Astrocyte of the spinal cord (primary cell): ENCODE measurements at places on chromosomes 12 and 14.

DNA sequence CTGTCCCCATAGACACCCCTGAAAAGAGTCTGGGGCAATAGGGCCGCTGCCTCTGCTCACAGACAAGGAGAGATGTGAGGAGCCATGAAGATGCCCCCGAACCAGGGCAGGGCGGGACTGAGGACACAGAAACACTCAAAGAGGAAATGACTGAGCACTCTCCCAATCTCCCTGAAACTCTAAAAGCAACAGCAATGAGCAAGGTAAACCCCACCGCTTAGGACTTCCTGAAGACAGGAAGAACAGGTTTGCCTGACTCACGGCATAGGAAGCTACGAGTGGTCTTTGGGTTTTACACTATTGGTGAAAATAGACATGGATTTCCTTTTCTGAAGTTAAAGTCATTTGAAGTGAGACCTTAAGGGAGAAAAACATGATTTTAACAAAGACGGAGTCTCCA, 32.5 kb downstream of the STX2 start:
- no peak for DNase-seq

DNA sequence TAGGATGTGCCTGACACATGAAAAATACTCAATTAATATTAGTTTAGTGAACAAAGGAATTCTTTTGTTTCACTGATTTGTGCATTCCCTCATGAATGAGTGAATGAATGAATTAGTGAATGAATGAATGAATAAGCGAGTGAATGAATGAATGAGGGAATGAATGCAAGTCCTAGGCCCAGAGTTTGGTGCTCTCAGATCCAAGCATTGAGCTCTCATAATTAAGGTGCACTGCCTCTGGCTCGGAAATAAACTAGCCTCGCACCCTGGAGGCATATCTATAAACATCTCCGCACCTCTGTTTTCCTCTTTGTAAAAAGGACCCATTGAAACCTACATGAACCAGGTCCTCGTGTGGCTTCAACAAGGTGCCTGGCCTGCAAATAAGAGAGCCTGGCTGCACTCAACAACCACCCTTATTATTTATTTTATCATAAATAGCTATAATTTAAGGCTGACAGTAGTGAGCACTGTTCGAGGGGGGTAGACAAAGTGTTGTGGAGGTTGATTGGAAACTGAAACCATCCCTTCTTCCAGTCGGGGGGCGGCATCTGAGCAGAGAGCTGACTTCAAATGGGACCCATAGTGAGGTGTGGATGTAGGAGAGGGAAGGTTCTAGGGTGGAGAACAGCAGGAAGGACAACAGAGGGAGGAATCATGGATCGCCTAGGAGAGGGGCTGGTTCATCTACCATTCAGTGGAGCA, 316.8 kb downstream of the BCL11B start:
- DNase-seq: no peak

- peak; percentile 40 for DNase-seq
Measured at GRCh38 chr14:77141214-77142004, at the start of gene ZDHHC22. Gene ZDHHC22, minus strand, starts transcription at chr14:77141791. Its CDS starts 2,053 bp downstream, at chr14:77139738.

DNA sequence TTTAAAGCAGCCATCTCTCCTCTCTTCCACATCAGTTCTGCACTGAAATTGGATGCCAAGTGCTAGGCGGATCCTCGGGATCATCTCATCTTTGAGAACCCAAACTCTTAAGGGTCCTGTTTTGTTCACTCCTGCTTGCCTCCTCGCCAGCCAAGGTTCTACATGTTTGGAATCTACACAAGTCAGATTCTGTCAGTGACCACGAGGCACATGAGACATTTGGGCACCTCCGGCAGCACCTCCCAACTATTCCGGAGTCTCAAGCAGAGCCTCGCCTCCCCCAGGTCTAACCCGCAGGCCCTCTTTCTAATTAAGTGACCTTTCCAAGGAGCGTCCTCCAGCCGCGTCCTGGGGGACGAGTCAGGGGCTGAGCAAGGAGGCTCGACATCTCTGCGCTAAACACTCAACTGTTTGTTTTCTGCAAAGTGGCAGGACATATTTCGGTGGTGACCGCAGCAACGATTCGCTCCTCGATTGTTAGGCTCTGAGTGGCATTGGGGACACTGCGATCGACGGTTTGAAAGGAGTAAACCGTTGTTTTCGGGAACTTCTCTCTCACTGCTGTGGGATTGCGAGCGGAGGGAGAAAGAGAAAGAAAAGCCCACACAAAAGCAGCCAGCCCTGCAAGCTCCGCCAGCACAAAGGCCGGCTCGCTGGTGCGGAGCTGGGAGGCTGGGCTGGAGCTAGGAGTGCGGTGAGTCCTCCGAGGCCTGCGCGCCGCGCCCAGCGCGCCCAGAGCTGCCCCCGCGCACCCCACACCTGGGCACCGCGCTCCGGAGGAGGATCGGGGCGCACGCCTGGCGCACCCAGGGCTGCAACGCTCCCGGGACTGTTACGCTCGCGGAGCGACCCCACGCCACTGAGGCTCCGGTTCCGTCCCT, 640 bp downstream of the ARMH4 start:
- DNase-seq: peak; percentile 42

DNA sequence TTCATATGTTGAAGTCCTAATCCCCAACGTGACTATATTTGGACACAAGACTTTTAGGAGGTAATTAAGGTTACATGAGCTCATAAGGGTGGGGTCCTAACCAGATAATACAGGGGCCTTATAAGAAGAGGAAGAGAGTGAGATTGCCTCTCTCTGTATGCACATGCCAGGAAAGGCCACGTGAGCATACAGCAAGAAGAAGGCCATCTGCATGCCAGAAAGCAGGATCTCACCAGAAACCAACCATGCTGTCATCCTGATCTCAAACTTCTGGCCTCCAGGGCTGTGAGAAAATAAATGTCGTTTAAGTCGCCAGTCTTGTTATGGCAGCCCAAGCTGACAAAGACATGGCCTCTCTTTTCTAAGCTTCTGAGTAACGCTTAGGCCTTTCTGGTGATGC, 69.0 kb upstream of the GPHB5 start:
- no peak for DNase-seq

DNA sequence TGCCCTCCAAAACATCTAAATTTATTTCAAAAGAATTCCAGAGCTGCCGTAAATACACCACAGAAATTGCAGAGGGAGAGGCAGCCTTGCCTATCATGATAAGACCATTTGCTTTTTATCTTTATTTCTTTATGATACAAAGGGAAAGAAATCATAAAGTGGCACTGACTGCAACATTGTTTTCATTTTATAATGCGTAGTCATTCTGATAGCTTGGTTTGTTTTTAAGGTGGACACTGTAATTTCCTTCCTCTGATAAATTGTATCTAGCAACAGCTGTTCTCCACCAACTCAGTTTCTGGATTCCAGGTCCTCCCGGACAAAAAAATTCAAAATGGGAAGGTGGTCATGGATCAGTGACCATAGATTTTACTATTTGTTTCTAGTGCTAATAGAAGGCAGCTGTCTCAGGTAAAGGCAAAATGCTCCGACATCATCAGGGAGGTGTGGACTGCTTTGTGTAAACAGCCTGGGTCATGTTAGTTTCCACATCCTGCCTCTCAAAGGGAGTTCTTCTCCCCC, 623 bp upstream of the TSPAN8 start:
- DNase-seq: no peak

- peak; percentile 48 for DNase-seq
Measured at GRCh38 chr14:50025776-50026175, 90.6 kb downstream of the VCPKMT start.

- no peak for DNase-seq
Measured at GRCh38 chr12:109808876-109809646, 24.1 kb downstream of the TRPV4 start.

DNA sequence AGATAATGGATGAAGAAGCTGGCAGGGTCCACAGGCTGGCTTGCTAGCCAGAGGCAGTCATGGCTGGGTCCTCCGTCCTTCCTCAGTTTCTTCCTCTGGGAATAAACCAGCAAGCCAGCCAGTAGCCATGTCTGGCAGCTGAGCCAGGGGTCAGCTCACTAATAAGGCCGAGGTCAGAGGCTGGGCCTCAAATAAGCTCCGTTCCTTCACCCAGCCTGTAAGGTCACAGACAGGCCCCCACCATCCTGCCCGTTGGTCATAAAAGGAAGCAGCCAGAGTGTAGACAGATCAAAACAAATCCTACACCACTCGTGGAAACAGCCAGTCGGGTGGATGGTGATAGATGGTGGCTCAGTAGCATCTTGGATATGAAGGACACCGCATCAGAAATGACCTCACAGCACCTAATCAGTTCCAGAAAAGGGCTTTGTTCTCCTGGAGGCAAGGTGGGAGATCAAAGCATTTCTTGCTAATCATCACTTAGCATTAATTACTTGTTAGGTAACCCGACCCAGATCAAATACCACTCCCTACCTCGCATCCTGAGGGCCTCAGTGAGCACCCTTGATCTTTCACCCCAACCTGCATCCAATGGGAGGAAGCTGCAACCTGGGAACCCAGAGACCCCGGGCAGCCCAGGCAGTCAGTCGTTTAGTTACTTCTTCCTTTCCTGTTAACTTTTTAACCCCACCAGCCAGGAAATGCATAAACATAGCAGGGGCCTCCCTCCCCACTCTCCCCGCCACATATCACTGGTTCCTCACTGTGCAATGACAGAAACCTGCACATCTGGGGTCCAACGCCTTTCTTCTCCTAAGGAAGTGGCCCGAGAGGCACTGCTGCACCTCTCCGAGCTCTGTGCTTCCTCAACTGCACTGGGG, 90.2 kb downstream of the KDM2B start:
- DNase-seq: no peak

- DNase-seq: no peak
Measured at GRCh38 chr12:87338681-87339080, 690.5 kb downstream of the C12orf50 start.

DNA sequence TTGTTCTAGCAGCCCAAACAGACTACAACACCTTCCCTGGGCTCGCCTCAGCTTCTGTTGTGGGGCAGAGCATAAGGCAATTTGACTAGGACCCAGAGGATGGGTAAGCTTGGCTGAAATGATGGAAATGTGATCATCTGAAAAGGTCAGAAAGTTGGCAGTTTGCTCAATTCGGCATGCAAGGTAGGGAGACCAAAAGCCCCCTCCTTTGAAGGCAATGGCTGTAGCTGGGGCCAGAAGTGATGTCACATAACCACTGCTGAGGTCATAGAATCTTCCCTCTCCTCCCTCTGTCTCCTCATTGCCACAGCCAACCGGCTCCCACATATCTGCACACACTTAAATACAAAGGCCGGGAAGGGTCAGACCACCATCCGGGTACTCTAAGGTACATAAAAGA, at the start of gene TPPP2:
Gene TPPP2 (plus strand): TSS at position 301 of the 400 bp plus-strand sequence. CDS start 365 bp downstream, outside the sequence.
- DNase-seq: no peak

GRCh38 chr12:76895796-76896195, 17.0 kb upstream of the CSRP2 start:
- DNase-seq: no peak

- no peak for DNase-seq
Measured at GRCh38 chr12:89566615-89567014, 40.8 kb upstream of the POC1B start.

DNA sequence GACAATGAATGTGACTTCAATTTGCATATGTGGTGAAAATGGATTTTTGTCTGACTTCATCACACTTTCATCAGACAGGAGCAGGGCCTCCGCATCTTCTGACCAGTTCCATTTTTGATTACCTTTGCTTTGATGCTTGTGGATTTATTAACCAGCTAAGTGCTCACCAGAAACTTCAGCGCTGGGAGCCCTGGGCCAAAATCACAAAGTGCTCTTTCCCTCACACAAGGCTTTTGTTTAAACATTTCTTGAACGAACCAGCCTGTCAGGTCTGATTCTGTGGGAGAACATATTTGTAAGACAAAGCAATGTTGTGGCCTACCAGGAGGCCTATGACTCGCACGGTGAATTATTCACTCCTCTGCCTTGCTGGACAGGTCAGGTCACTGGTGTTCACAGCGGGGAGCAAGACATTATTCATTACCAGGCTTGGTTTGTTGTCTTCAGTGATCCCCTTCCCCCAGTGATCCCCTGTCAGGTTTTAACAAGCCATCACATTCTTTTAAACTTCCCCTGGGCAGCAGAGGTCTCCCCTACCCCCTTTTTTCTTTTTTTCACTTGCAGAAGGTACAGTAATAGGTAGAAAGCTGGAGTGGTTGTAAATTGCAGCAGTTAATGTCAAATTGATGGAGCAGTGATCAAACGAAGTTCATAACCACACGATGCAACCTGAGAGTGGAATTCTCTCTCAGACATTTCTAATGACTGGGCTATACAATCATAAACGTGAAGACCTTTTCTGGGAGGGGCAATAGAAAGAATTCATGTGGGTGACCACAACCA, 167.5 kb upstream of the PRICKLE1 start:
- peak; percentile 98 for DNase-seq

- no peak for DNase-seq
Measured at GRCh38 chr14:104268725-104269436, 130.5 kb downstream of the KIF26A start.

DNA sequence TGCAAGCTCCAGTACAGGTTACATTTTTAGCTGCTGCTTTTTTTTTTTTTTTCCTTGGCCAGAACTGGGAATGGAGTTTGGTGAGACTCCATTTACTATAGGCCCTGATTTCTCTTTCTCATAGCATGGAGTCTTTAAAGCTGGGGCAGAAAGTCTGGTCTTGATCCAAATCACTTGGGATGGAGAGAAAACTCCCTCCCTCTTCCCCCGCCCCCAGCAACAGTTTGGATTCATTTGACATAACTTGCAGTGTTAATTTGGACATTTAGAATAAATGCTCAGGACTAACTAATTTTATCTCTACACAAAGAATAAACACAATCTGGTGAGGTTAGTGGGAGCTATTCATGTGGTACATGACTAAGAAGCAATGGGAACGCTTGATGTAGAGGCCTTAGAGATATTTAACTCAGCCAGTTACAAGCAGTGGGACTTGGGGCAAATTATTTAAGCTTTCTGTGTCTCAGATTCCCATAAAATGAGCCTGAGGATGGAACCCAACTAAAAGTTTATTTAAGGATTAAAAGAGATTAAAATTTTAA, 107.3 kb upstream of the ARHGAP5 start:
- no peak for DNase-seq

GRCh38 chr12:25034676-25035075, 85.8 kb upstream of the BCAT1 start:
- DNase-seq: no peak

DNA sequence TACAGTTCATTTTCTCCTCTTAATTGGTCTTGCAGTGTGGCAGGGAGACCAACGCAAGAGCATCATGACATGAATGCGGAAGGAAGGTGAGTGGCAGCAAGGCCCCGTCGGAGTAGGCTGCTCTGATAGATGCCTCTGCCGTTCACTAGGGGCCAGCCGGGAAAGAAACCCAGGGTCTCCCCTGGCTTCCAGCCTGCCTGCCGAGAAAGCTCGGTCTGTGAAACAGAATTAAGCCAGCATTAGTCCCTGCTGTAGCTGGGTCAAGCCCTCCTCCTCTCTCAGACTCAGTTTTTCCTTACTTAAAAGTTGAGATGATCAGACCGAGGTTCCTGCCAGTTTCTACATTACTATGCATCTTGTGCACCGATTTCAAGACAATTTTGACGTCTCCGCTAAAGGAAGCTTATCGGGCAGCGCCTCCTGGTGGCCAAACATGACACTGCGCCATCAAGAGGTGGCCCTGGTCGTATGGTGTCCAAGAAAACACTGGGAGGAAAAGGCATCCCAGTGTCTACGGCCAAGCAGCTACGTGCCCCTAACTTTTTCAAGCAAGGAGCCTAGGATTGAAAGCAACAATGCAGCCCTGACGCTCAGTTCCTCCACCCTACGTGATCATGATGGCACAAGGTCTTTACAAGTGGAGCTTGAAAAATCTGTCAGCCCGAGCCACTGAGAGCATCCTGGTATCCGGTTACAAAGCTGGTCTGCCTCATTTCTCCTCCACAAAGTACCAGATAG, 131.6 kb downstream of the KSR2 start:
- DNase-seq: peak; percentile 78
